ENCODE measurements at places on chromosomes 7 and 10.

GRCh38 chr10:92811986-92812385, 36.3 kb upstream of the EXOC6 start:
- DNase-seq = no peak

DNA sequence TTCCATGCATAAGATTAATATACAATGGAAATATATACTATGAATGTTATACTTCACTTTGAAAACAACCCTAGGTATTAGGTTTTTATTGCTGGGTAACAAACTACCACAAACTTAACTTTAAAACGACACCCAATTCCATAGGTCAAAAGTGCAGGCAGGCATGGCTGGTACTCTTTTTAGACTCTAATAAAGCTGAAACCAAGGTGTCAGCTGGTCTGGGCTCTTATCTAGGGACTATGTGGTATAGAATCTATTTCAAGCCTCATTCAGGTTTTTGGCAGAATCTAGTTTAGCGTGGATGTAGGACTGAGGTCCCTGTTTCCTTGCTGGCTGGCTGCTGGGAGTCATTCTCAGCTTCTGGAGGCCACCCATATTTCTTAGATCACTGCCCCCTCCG, 65.0 kb upstream of the TMEM168 start:
- DNase-seq = no peak

DNA sequence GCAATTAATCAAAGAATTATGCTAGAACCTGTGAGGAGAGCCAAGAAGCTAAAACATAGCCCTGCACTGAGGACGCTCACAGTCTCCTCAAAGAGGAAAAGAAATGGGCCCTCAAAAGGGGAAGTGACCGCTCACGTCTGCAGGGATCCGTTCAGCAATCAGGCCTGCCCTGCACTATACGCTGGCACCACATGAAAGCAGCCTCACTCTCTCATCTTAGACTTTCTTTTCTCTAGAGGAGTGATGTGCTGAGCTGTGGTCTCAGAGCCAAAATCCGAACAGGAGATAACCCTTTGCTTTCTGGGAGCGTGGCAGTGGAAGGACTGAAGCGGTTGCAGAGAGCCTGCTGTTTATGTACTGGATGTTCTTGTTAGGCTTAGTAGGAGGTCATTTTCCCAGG, 6.3 kb upstream of the IL2RA start:
- DNase-seq = no peak

DNA sequence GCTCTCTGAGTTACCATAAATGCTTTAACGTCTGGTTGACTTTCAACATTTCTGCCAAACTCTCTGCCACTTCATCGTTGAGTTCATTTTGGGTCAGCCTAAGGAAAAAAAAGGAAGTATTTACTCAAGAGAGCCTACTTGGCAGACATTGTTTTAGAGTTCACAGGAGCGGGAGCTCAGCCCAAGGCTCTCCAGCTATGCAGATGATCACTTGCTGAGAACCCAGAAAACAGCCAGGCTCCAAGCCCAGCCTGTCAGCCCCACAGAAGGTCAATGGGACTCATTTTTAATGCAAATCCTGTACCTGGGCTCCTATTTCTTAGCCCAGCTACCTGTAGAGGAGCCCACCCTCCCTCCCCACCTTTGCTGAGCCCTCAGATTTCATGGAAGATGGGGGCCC, 45.5 kb downstream of the NOD1 start:
- DNase-seq = peak; percentile 8

GRCh38 chr10:32237644-32238345, 109.2 kb downstream of the EPC1 start:
- peak; percentile 38 for DNase-seq

DNA sequence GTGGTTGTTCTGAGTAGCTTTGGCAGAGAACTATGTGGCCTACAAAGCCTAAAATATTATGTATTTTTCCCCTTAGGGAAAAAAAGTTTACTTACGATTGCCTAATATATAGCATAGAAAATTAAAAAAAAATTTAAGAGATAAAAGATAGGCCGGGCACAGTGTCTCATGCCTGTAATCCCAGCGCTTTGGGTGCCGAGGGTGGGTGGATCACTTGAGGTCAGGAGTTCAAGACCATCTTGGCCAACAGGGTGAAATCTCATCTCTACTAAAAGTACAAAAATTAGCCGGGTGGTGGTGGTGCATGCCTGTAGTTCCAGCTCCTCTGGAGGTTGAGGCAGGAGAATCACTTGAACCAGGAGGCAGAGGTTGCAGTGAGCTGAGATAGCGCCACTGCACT, 439.2 kb upstream of the KLF6 start:
- no peak for DNase-seq

DNA sequence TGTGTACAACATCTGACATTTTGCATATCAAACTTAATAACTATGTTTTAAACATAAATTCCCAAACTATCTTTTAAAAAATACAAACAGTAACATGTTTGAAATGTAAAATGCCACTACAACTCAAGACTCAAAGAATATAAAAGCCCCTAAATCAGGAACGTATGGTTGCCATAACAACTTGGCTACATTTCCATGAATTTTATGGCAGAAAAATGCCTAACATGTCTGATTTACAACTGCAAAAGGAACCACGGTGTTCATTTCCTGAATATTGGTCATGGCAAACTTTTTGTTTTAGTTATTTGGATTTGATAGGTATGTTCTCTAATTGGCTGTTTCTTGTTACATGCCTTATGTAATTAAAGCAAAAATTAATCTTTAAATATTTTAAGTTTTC, 2.0 kb downstream of the SOSTDC1 start:
- peak; percentile 59 for DNase-seq

- DNase-seq = no peak
Measured at GRCh38 chr7:55030314-55030713, 11.5 kb downstream of the EGFR start.

DNA sequence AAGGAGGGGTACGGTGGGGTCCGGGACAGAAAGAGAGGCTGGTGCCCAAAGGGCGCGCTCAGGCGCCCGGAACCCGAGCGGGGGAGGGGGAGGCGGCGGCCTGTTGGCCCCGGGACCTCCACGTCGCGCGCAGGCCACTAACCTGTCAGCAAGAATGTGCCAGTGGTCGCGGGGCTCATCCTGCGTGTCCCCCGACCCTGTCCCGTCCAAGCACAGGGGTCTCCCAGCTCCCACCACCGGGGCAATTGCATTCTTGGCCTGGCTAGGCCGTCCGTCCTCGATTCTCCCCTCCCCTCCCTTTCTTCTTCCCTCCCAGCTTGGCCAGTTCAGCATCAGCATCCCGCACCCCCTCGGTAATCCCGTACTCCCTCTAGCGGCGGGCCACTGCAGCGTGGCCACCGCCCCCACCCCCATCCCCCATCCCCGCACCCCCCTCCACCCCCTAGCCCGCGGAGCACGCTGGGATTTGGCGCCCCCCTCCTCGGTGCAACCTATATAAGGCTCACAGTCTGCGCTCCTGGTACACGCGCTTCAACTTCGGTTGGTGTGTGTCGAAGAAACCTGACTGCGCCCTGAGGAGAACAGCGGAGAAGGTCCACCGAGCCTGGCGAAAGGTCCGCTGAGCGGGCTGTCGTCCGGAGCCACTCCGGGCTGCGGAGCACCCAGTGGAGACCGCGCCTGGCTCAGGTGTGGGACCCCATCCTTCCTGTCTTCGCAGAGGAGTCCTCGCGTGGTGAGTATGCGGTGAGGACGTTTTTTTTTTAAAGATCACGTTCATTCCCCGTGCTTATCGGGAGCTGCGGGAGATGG, at the start of gene SGCE:
SGCE (minus strand) TSS at position 286 of the 810 bp plus-strand sequence; CDS start at position 251, 35 bp downstream.
- DNase-seq = peak; percentile 64

DNA sequence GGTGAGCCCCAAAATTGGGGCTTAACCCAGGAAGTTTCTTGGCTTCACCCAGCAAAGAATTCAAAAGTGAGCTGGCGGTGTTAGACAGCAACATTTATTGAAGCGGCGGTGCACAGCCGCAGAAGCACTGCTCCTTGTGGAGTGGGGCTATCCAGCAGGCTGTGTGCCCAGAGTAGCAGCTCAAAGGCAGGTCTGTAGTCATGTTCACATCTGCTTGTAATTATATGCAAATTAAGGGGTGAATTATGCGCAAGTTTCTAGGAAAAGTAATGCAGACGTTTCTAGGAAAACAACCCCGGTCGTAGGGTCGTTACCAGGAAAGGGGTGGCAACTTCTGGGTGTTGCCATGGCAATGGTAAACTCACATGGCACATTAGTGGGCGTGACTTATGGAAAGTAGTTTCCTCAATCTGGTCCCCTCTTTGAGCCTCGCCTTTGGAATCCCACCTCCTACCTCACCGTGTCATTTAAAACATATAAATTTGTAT, 13.7 kb upstream of the KBTBD2 start:
- peak; percentile 90 for DNase-seq

DNA sequence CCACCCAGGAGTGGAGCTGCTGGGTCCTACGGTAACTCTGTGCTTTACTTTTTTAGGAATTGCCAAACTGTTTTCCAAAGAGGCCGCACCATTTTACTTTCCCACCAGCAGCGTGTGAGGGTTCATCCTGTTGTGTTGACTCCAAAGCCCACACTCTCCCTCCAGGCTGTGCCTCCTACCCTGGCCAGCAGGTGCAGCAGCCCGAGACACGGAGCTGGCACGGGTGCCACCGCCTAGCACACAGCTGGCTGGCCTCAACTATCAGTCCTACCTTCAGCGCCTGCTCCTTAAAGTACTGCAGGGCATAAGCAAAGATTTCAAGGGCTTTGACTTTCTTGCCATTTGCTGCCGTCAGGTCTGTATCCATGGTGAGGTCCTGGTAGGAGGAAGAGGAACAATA, 44.0 kb downstream of the HSPA12A start:
- no peak for DNase-seq

DNA sequence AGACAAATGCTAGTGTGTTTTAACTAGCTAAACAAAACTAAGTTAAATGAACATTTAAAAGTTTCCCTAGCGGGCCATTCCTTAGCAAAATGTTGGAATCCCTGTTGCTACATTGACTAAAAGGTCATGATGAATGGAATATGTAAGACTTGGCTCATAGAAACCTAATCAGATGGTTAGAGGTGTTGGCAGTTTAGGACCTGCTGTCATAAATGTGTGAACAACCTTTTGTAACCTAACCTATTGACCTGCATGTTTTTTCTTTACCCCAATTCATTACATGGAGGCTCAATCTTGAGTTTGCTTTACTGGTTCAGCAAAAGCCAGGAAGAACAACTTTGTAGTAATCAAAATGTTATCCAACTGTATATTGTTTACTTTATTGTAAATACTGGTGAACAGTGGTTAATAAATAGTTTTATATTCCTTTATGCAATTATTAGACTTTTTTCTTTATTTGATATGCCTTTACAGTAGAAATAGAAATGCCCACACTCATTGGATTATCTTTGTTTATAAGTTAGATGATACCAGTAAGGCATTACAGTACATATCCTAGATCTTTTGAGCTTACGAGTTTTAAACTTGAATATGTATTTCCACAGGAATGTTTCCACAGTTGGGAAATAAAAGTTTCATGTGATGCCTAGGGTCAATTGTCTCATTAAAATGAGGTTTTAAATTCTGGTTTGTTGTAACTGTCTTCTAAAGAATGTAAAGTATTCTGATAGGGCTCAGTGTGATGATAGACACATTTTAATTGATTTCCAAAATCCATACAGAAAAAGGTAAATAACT, 11.6 kb downstream of the CBX3 start:
- DNase-seq = no peak
